Stomach (tissue), 19 donors: ENCODE measurements at places on chromosomes 12 and 14. TPM values are rescaled to one million over a fixed set of nuclear protein-coding genes. Genes with fewer than 3 reads are reported as not detected.

Gene METTL3
- total RNA-seq: 63.8 TPM

Gene IL26
- total RNA-seq: not detected

GRCh38 chr12:119850330-119850729 is 26.8 kb downstream of the CIT start:
- no peak overlapping the region for H3K4me3 ChIP-seq
- no peak for DNase-seq
- no peaks in the 10 kb centered on the region for H3K27me3 ChIP-seq
- H3K4me1 ChIP-seq: no peaks in the 10 kb centered on the region

- peaks cover 19% of the 10 kb centered on the region for H3K27me3 ChIP-seq
- H3K4me1 ChIP-seq: peaks cover 40% of the 10 kb centered on the region
- peak overlapping the region; percentile 85 for H3K27ac ChIP-seq
- no peak overlapping the region for H3K4me3 ChIP-seq
- DNase-seq: peak; percentile 76
Observed at GRCh38 chr12:27336282-27336653, 3.6 kb downstream of the BMAL2 start.

DNA sequence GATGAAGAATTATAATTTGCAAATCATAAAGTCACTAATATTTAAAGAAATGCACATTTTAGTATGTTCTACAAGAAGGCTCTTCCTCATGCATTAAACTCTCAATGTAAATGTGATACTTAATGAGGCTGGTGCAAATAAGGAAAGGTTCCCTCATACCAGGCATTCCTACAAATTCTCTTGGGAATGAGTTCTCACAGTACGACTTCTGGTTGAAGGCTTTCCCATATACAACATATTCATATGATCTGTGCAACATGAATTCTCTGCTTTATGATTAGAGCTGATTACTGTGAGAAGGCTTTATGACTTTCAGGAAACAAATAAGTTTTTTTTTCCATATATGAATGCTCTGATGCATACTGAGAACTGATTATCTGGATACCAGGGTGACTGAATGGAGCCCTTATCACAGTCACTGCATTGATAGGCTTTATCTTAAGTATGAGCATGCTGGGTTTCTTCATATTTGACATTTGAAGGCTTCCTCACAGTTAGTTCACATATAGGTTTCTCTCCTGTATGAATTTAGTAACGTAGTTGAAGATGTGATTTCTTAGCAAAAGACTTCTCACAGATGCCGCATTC is 293.9 kb downstream of the RAD51B start:
- no peaks in the 10 kb centered on the region for H3K27me3 ChIP-seq
- H3K36me3 ChIP-seq: no peaks in the 10 kb centered on the region
- DNase-seq: peak; percentile 27
- no peaks in the 10 kb centered on the region for H3K4me1 ChIP-seq
- no peak overlapping the region for H3K27ac ChIP-seq

DNA sequence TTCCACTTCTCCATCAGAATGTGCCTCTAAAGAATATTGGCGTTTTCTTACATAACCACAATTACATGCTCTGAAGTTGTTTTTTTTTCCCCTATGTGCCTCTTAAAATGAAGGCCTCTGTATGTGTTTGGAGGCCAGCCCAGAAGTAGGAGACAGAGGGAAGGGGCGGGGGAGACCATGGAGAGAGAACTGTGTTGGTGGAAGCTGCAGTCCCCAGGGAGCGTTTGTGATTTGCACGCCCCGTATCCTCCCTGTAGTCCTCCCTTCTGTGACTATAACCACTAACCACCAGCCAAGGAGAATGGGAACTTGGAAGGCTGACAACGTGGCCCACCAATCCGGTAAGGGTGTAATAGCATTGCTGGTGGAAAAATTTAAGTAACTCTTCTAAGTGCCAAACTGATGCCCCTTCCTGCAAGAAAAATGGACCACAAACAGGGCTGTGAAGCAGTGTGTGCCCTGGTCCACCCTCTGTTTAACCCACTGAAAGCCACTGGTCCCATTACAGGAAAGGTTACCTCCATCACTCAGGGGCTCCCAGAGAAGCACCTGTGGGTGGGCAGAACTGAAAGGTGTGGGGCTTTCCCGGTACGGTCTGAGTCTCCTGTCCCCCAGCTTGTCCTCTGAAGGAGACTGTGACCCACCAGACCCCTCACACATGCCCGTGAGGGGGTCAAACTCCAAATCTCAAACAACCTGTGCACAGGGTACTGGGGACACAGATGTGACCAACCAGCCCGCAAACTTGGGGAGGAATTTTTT is 36.8 kb downstream of the CCDC88C start:
- H3K36me3 ChIP-seq: no peaks in the 10 kb centered on the region
- H3K4me1 ChIP-seq: peaks cover 37% of the 10 kb centered on the region
- no peak overlapping the region for H3K27ac ChIP-seq
